ENCODE measurements at places on chromosomes 1 and 21.

DNA sequence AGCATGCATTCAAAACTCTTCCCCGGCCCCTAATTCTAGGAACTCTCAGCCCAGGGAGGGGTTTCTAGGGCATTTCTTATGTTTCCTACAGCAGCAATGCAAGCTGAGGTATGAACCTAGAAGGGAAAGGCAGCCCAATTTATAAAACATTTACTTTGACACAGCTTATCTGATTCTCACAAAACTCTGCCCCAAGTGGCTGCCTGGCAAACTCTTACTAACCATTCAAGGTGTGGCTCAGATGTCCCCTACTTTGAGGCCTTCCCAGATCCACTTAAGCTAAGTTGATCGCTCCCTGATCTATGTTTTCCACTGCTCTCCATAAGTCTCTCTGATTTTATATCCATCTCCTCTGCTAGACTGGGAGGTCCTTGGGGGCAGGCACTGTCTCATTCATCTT is 35.4 kb downstream of the AK2 start:
- DNase-seq, result no peak

DNA sequence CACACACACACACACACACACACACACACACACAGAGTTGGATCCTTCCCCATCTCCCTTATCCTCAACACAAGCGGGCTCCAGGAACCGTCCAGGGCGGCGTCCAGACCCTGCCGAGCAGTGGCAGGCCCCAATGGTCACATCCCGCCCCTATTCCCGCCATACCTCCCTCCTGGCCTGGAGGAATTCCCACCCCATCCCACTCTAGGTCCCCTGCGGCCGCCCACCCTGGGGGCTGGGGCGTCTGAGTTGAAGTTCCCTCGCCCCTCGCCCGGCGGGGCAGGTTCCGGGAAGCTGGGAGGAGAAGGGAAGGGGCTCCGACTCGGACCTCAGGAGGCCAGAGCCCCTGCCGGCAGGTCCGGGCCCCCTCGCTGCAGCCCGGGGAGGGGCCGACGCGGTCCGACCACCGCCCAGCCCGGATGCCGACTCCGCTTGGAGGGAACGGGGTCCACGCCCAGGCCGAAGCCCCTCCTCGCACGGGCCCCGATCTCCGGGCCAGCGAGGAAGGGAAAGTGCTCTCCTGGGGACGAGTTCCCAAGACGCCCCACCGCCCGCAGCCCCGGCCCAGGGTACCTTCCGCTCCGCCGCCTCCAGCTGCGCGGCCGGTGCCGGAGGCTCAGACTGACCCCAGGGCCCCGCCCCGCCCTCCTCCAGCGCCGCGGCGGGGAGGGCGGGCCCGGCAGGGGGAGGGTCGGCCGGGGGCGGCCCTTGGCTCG is at the start of gene RHOC:
Gene RHOC (minus strand): TSS at position 623 of the 716 bp plus-strand sequence. CDS start 3,328 bp downstream, outside the sequence.
- no peak for DNase-seq

- no peak for DNase-seq
Observed at GRCh38 chr1:99970713-99971255, 988 bp downstream of the SLC35A3 start.

GRCh38 chr1:28241638-28242241 is 5.8 kb downstream of the ATP5IF1 start:
- DNase-seq, result no peak

- no peak for DNase-seq
Observed at GRCh38 chr1:208047476-208047934, 136.6 kb upstream of the CD34 start.

- no peak for DNase-seq
Observed at GRCh38 chr1:237133921-237134320, 91.9 kb downstream of the RYR2 start.

DNA sequence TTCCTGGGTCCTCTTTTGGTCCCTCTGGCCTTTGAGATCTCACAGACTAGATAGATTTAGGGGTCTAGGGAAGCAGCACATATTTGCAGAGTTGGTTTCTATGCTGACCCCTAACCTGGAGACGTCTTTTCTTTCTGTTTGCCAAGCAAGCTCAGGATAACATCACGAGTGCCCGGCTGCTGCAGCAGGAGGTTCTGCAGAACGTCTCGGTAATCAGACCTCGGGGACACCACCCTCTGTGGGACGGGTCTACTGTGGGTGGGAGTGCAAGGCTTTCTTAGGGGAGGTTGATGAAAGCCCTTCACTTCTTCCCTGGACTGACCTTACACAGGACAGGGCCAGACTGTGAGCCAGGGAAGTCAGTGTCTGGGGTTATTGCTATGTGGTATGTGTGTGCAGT is 2.9 kb downstream of the IL24 start:
- no peak for DNase-seq

DNA sequence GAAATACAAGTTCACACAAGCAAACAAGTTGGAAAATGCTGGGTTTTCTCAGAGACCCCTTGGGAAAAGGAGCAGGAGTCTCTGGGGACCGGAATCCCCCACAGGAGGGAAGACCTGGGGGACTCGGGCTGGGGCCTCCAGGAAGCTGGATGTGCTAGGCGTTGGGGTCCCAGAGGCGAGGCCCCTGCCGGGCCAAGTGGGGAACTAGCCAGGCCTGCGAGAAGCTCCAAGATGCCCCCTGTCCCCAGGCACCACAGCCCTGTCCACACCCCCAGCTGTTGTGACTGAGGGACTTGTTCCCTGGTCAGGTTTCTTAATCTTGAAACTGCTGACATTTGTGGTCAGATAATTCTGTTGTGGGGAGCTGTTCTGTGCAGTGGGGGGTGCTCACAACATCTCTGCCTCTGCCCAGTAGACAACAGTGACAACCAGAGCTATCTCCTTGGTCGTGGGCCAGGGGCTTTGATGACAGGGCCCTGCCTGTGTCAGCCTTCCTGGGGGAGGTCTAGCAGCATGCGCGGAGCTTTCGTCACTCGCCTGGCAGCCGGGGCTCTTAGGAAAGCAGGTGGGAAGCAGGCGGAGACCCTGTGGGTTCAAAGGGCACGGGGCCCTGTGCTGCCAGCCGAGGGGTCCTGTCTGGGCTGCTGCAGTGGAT is 126.4 kb upstream of the ARHGEF16 start:
- no peak for DNase-seq

DNA sequence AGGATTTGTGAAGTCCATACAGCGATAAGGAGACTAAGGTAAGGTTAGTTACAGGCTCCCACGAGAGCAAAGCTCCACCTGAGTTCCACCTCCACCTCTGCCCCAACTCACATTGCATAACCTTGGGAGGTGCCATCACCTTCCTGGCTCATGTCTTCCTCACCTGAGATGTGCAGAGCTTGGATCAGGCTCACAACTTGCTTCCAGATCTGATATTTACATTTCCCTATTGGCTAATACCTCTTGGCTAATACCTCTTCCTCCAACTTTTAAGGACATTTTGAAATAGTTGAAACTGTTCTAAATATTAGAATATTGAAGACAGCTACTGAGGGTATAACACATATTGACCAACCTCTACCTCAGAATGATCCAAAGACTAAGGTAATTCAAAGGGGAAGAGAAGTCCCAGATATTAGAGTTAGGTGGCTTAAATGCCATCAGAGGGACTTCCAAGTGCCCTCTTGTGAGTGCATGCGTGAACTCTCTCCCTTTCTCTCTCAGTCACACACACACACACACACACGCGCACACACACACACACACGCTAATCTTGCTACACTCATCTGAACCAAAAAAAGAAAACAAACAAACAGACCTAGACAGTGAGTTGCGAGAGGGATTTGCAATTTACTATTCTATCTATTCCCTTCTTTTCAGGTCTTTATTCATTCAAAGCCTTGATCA is 134.3 kb downstream of the PLPP3 start:
- DNase-seq, result no peak

GRCh38 chr1:115854005-115854404 is 13.1 kb upstream of the NHLH2 start:
- DNase-seq, result no peak

DNA sequence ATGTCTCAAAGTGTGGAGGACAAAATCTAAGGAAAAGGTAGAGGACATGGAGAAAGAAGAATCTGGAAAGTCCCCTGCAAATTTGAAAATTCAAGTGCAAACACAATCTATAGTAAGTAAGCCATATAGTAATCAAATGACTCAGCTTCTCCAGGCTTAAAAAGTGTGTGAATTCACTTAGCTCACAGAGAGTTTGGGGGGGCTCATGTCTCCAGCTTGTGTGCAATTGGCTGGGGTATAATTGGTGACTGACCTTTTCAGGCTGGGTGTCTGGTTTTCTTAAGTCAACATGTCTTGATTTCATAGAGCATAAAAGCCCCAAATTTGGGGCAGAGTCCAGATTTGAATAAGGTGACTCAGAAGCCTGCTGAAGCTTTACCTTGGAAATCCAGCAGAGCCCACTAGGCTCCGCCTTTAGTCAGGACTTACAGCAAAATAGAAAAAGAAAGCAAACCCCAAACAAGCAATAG is 8.6 kb downstream of the CLDN14 start:
- no peak for DNase-seq

GRCh38 chr21:9735421-9735961 is 785.9 kb upstream of the TPTE start:
- DNase-seq, result no peak

DNA sequence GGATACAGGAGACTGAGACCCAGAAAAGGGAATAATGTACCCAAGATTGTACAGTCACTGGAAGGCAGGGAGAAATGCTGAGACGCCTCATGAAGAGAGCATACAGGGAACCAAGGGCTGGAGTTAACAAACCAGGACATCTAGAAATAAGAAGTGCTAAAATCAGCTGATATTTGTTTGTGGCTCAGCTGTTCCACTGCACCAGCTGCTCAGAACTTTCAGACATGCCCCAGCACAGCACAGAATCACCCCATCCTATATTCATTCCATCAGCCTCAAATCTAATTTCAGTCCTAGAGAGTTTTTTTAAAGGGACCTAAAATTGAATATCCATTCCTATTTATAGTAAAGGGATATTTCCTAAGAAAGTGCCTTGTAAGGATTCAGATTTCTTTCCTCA is 60.2 kb downstream of the DAB1 start:
- DNase-seq, result no peak
